B cell (primary cell): ENCODE measurements at places on chromosomes 2 and 18. TPM values are rescaled to one million over a fixed set of nuclear protein-coding genes. Genes with fewer than 3 reads are reported as not detected.

The PDE1A gene
- total RNA-seq = not detected in 2 replicates

The CD207 gene
- total RNA-seq = not detected in 2 replicates

The MPV17 gene
- total RNA-seq = 103 and 111 TPM in 2 replicates

The GTF2A1L gene
- not detected in 2 replicates for total RNA-seq

The SERPINB7 gene
- not detected in 2 replicates for total RNA-seq

The MFSD2B gene
- not detected in 2 replicates for total RNA-seq

The SH2D6 gene
- 1.1 and 1.6 TPM in 2 replicates for total RNA-seq

The CKAP2L gene
- 0.25 TPM in 1 of 2 replicates, not detected in the other for total RNA-seq

The GPR155 gene
- 17.6 and 20.6 TPM in 2 replicates for total RNA-seq

The GAREM1 gene
- total RNA-seq = not detected in 2 replicates

The RPL31 gene
- total RNA-seq = 1,595 and 1,767 TPM in 2 replicates

- no peaks in the 10 kb centered on the region for H3K27me3 ChIP-seq
- DNase-seq = no peak
- no peaks in the 10 kb centered on the region for H3K36me3 ChIP-seq
- no peaks in the 10 kb centered on the region for H3K4me1 ChIP-seq
Observed at GRCh38 chr18:78496079-78496478, 483.5 kb upstream of the SALL3 start.

GRCh38 chr2:62743506-62743905, 38.0 kb downstream of the EHBP1 start:
- H3K27ac ChIP-seq = no peak overlapping the region
- H3K4me3 ChIP-seq = no peak overlapping the region
- H3K4me1 ChIP-seq = peaks cover 10% of the 10 kb centered on the region
- H3K27me3 ChIP-seq = no peaks in the 10 kb centered on the region
- no peak for DNase-seq
- H3K36me3 ChIP-seq = no peaks in the 10 kb centered on the region

GRCh38 chr2:147231607-147232006, 613.2 kb upstream of the ACVR2A start:
- H3K27me3 ChIP-seq = no peaks in the 10 kb centered on the region
- DNase-seq = no peak
- H3K4me1 ChIP-seq = no peaks in the 10 kb centered on the region
- H3K27ac ChIP-seq = no peak overlapping the region
- H3K4me3 ChIP-seq = no peak overlapping the region
- no peaks in the 10 kb centered on the region for H3K36me3 ChIP-seq

DNA sequence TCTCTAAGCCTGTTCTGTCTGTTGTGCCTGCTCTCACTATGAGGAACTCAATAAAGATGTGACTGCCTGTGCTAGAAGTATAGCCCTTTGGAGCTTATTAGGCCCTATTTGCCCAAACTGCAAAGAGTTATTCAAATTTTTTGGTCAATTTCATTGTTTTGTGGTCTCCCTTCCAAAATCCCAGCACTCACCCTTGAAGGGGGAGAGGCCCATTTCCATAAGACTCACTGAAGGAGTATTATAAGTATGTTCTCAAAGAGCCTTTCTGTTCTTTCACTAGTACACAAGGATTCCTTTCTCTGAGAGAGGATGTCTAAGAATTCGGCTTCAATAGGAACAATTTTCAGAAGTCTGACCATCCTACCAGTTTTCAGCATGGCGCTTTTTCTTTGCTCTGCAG, 641.9 kb upstream of the REG3G start:
- no peaks in the 10 kb centered on the region for H3K36me3 ChIP-seq
- H3K4me3 ChIP-seq = no peak overlapping the region
- no peaks in the 10 kb centered on the region for H3K27me3 ChIP-seq

- no peaks in the 10 kb centered on the region for H3K36me3 ChIP-seq
- DNase-seq = no peak
- no peak overlapping the region for H3K4me3 ChIP-seq
- no peaks in the 10 kb centered on the region for H3K27me3 ChIP-seq
- H3K27ac ChIP-seq = no peak overlapping the region
Observed at GRCh38 chr2:96354492-96354891, 18.9 kb downstream of the NCAPH start.

GRCh38 chr2:100178085-100178788, 35.8 kb upstream of the AFF3 start:
- no peaks in the 10 kb centered on the region for H3K36me3 ChIP-seq
- no peak overlapping the region for H3K4me3 ChIP-seq
- H3K27ac ChIP-seq = no peak overlapping the region
- no peaks in the 10 kb centered on the region for H3K27me3 ChIP-seq
- peak; percentile 66 for DNase-seq

DNA sequence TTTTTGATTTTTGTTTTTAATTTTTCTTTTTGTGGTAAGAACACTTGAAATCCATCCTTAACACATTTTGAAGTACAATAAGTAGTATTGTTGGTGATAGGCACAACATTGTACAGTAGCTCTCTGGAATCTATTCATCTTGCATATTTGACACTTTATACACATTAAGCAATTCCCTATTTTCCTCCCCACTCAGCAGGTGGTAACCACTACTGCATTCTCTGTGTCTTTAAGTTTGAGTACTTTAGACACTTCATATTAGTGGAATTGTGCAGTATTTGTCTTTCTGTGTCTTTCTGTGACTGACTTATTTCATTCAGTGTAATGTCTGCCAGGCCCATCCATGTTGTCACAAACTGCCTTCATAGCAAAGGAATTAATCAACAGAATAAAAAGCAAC, 471.7 kb upstream of the CDH20 start:
- H3K27me3 ChIP-seq = no peaks in the 10 kb centered on the region
- no peaks in the 10 kb centered on the region for H3K4me1 ChIP-seq
- no peak overlapping the region for H3K27ac ChIP-seq
- no peaks in the 10 kb centered on the region for H3K36me3 ChIP-seq
- no peak for DNase-seq

DNA sequence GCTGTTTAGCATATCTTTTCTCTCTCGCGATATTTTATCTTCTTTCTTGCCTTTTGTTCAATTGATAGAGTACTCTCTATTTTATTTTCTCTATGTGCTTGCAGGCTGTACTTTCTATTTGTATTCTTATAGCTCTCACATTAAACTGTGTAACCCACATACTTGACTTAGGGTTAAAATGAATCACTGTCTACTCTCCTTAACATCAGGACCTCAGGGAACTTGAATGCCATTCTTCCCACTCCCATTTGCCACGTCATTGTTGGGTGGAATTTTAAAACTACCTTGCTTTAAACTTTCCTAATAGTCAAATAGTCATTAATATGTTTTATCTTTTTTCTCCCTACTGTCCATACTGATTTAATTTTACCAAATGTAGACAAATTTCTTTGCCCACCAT, 269.7 kb downstream of the ALPK2 start:
- no peak overlapping the region for H3K4me3 ChIP-seq
- H3K27ac ChIP-seq = no peak overlapping the region
- no peaks in the 10 kb centered on the region for H3K4me1 ChIP-seq
- DNase-seq = no peak

GRCh38 chr18:35868915-35869314, 103.6 kb upstream of the RMP24 start:
- H3K4me3 ChIP-seq = no peak overlapping the region
- DNase-seq = no peak
- H3K27ac ChIP-seq = no peak overlapping the region
- peaks cover 9% of the 10 kb centered on the region for H3K27me3 ChIP-seq
- H3K36me3 ChIP-seq = no peaks in the 10 kb centered on the region

DNA sequence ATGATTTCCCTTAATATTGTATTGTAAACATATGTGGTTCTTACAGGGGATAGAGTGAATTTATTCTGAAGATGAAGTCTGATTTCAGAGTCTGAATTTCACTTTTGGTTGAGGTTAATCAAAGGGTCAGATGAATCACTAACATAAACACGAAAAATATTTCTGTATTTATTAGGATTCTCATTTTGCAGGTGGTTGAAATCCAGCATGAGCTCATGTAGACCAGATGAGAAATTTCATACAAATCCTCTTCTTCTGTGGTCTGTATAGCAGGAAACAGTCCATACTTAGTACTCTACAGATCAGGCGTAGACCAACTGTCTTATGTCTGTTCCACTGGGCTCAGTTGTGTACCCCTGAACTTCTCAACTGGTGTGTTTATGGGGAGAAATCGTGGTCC, 157.8 kb downstream of the BABAM2 start:
- H3K27ac ChIP-seq = no peak overlapping the region
- no peak for DNase-seq
- no peaks in the 10 kb centered on the region for H3K4me1 ChIP-seq
- H3K36me3 ChIP-seq = peaks cover 2% of the 10 kb centered on the region

GRCh38 chr2:225065882-225066281, 23.6 kb upstream of the DOCK10 start:
- no peak overlapping the region for H3K27ac ChIP-seq
- H3K4me3 ChIP-seq = no peak overlapping the region
- no peak for DNase-seq
- H3K27me3 ChIP-seq = no peaks in the 10 kb centered on the region

GRCh38 chr2:98505971-98506664, 61.5 kb downstream of the INPP4A start:
- H3K4me1 ChIP-seq = peaks cover 15% of the 10 kb centered on the region
- H3K36me3 ChIP-seq = no peaks in the 10 kb centered on the region
- no peak for DNase-seq
- H3K27ac ChIP-seq = no peak overlapping the region
- no peak overlapping the region for H3K4me3 ChIP-seq

DNA sequence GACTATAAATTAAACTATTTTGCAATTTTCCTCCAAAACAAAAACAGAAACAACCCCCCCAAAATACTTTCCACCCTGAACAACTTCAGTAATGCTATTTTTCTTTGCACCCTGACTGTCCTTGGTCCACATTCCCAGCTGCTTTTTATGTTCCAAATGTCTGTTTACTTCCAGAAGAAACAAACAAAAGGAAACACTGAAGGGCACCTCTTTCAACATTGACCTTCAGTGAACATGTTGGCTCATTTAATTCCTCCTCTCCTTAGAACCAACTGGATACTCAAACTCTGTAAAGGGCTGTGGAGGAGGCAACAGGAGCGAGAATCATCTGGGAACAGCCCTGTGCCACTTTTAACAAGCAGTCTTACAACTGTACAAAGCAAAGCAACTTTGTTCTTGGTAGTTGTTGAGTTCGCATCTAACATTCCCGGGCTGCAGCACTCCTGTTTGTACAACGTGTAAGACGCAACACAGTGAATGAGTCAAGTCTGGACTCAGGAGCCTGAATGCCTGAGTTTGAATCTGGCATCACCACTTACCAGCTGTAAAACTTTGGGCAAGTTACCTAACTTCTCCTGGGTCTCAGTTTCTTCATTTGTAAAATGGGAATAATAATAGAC, 111.4 kb upstream of the GATA6 start:
- no peaks in the 10 kb centered on the region for H3K27me3 ChIP-seq
- no peak for DNase-seq
- no peak overlapping the region for H3K4me3 ChIP-seq
- no peaks in the 10 kb centered on the region for H3K36me3 ChIP-seq
- H3K4me1 ChIP-seq = no peaks in the 10 kb centered on the region

- no peak overlapping the region for H3K27ac ChIP-seq
- no peaks in the 10 kb centered on the region for H3K36me3 ChIP-seq
- no peaks in the 10 kb centered on the region for H3K4me1 ChIP-seq
Observed at GRCh38 chr18:53153281-53153680, 813.3 kb downstream of the DCC start.

DNA sequence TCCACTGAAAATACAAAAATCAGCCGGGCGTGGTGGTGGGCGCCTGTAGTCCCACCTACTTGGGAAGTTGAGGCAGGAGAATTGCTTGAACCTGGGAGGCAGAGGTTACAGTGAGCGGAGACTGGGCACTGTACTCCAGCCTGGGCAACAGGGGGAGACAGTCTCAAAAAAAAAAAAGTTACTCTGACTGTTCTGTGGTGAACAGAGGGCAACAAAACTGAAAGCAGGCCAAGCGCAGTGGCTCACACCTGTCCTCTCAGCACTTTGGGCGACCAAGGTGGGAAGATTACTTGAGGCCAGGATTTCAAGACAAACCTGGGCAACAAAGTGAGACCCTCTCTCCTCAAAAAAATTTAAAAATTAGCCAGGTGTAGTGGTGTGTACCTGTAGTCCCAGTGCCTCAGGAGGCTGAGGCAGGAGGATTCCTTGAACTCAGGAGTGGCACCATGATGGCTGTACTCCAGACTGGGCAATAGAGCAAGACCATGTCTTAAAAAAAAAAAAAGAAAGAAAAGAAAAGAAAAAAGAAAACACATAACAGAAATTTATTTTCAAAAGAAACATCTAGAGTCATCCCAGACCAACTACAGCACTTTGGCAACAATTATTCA, 13.6 kb upstream of the RTN4 start:
- no peak overlapping the region for H3K4me3 ChIP-seq
- no peak for DNase-seq
- no peaks in the 10 kb centered on the region for H3K27me3 ChIP-seq
- H3K36me3 ChIP-seq = no peaks in the 10 kb centered on the region
- no peak overlapping the region for H3K27ac ChIP-seq
- no peaks in the 10 kb centered on the region for H3K4me1 ChIP-seq

DNA sequence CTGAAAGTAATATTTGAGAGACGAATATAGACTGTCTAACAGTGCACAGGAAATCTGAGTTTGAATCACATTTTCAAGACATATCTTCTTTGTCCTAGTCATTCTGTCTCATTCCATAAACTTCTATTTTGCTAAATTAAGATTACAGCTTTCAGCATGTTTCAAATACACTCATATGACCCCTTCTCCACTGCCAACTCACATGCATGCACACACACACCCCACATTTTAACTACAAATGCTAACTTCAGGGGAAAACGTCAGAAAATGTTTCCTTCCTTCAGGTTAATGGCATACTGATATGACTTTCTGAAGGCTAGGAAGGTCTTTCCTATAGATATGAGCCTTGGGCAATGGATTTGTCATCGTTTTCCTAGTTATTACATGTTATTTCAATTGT, 373.7 kb downstream of the RBM43 start:
- no peaks in the 10 kb centered on the region for H3K4me1 ChIP-seq
- H3K36me3 ChIP-seq = no peaks in the 10 kb centered on the region
- H3K4me3 ChIP-seq = no peak overlapping the region

DNA sequence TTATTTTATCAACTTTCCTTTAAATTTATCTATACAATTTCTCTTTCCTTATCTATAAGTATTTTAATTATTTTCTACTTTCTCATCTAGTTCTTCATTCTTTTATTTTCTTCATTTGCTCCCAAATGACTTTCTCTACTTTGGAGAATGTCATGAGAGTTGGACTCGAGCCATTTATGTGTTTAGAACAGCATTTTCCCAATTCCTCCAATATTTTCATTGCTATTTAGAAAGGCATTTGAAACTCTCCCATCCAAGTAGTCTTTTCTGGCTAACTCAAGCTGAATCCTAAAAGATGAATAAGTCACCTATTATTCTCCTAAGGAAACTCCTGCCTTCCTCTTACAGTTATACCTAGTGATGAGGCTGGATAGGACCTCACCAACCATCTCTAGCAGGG, 15.8 kb upstream of the FEZ2 start:
- H3K4me1 ChIP-seq = no peaks in the 10 kb centered on the region
- no peak for DNase-seq
- H3K27ac ChIP-seq = no peak overlapping the region
- H3K4me3 ChIP-seq = no peak overlapping the region

GRCh38 chr2:240947607-240948006, 41.5 kb downstream of the CROCC2 start:
- no peaks in the 10 kb centered on the region for H3K4me1 ChIP-seq
- DNase-seq = no peak
